Type B pancreatic cell (in vitro differentiated cells): ENCODE measurements at places on chromosomes 13 and 19.

- DNase-seq: no peak
Measured at GRCh38 chr19:3691372-3691716, 8.9 kb downstream of the PIP5K1C start.

DNA sequence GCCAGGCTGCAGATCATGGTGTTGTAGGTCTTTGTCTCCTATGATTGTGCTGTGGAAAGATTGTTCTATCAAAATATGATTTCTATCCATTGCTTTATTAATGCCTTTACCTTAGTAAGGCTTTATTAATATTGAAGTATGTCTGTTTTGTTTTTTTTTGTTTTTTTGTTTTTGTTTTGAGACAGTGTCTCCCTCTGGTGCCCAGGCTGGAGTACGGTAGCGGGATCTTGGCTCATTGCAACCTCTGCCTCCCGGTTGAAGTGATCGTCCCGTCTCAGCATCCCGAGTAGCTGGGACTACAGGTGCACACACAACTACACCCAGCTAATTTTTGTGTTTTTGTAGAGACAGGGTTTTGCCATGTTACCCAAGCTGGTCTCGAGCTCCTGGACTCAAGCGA, 7.7 kb downstream of the IRGC start:
- DNase-seq: no peak

- DNase-seq: no peak
Measured at GRCh38 chr13:102400675-102401145, 1.1 kb downstream of the FGF14 start.

DNA sequence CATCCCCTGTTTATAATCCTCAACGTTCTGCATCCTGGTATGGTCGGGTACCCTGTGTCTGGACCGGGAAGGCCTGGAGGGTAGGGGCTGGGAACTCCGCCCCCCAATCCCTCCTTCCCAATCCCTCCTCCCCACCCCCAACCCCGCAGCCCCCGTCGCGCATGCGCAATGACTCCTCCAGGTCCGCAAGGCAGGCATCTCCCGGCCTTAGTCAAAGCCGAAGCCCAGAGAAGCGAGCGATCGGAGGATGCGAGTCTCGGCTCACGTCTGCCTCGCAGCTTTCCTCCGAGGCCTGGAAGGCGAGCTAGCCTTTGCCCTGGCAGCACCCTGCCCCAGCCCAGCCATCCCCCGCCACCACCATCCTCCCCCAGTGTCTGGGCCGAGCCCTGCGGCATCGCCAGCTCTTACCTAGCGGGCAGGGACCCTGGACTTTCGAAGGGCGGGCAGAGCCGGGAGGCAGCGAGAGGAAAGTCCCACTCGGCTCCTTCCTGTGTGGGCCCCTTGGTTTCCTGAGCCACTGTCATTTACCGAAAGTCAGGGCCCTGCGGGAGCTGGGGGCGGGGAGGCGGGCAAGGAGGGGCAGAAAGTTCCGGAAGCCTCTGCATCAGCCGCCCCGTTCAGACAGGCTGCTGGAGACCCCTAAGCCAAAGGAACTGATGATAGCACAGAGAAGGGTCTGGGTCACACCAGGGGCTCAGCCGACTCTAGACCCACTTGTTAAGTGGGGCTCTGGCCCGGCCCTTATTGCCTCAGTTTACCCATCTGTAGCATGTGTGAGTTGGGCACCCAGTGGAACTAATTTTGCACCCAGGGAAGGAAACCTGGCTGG, at the start of gene JAK3:
JAK3 (minus strand) TSS at position 445 of the 829 bp plus-strand sequence. CDS start 3,565 bp downstream, outside the sequence.
- peak; percentile 81 for DNase-seq

DNA sequence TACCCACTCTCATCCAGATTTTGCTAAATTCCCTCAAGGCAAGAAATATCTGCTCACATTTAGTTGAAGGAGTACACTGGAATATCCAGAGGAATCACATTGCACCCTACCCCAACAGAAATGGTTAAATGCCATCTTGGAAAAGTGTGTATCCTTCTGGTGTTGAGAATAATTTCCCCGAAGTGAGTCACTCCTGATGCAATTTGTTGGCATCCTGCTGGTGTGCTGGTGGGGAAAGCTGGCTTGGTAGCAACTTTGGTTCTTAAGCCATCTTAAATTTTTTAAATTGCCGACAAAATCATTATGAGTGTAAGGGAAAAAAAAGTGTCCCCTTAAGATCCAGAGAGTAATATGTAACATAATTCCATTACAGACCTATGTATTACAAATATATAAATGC, 337.3 kb upstream of the DACH1 start:
- DNase-seq: no peak

DNA sequence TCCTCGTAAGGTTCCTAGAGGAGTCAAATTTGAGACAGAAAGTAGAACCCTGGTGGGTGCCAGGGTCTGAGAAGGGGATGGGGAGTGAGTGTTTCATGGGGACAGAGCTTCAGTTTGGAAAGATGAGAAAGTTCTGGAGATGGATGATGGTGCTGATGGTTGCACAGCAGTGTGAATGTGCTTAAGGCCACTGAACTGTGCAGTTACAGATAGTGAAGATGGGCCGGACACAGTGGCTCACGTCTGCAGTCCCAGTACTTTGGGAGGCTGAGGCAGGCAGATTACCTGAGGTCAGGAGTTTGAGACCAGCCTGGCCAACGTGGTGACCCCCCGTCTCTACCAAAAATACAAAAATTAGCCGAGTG, 917 bp downstream of the SPC24 start:
- DNase-seq: no peak

DNA sequence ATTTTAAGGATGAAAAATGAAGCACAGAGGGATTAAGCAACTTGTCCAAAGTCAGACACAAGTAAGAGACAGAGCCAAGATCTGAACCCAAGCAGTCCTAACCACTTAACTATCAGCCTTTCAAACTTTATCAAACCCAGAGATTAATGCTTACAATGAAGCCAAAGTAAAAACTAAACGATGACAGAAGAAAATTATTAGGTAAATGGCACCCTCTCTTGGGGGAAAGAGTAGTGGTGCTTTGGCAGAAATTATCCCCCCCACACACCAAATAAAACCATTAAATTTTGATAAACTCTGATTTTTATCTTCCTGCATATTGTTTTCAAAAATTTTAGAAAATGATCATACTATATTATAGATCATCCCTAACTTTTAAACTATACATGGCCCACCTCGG, 329.2 kb downstream of the SLC7A1 start:
- no peak for DNase-seq
